LHCN-M2 (cell line): ENCODE measurements at places on chromosomes 4 and X.

GRCh38 chrX:12949927-12950656, 24.8 kb upstream of the TMSB4X start:
- DNase-seq, result peak; percentile 89

DNA sequence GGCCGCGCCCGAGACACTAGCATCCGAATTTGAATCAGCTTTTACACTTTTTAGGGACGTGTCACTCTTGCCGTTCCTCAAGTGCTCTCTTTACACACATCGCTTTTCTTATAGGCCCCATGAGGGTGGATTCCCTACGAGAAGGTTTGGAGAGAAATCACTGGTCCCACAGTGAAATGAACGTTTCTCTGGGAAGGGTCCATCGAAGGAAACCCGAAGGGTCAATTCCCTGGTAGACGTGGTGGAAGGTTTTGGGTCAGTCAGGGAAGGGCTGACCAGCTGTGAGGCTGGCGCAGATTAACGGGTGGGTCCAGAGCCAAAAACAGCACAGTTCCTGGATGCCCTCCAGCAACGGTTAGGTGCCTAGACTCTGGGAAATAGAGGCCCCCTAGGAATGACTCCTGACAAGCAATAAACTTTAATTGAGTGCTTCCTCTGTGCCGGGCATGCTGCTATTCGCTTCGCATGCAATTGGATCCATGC, 35.9 kb downstream of the ETDC start:
- peak; percentile 58 for DNase-seq

DNA sequence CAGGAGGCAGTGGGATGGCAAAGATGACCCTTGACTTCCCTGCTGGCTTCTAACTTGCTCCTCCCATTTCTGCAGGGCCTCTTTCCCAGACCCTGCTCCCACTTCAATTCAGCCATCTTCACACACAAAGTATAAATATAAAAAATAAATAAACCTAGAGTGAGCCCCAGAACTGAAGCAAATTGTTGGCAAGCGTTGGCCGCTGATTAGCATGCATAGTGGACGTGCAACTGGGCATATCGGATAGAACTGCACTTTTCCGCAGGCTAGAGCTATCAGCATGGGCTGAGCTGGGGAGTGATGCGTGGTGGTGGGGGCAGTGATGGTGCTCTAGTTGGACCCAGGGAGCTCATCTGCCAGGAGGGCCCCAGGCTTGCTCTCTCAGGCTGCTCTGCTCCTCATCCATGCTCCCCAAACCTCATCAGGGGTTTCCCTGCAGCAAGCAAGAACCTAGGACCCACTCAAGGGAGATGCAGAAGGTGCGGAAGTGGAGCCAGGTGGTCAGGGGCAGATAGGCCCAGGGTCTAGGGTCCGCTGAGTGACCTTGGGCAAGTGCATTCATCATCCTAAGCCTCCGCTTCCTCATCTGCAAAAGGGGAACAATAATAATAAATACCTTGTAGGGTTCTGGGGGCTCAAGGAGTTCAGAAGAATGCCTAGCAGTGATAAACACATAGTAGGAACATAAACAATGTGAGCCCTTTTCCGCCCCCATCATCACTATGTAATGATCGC, 146.8 kb upstream of the PJA1 start:
- no peak for DNase-seq

- no peak for DNase-seq
These were observed 85.8 kb downstream of the DCTD start for GRCh38 chr4:182831376-182831775.

DNA sequence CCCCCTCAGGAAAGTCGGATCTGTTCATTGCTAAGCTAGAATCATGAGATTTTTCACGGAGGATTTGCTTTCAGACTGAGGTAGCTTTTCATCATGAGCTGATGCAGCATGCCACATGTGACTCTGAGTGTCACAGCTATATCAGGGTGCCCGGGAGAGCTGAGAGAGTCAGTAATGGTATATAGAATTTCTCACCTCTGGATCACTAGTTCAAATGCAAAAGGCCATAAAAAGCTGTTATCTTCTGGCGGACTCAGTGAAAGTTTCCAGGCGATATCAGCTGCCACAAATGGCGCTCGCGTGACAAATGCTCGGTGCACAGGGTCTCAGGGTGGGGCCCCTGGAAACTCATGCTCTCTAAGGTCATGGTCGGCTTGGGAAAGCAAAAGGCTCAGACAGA, 150.1 kb downstream of the DHX15 start:
- no peak for DNase-seq

GRCh38 chr4:40520533-40520932, 109.1 kb downstream of the RBM47 start:
- DNase-seq, result no peak

DNA sequence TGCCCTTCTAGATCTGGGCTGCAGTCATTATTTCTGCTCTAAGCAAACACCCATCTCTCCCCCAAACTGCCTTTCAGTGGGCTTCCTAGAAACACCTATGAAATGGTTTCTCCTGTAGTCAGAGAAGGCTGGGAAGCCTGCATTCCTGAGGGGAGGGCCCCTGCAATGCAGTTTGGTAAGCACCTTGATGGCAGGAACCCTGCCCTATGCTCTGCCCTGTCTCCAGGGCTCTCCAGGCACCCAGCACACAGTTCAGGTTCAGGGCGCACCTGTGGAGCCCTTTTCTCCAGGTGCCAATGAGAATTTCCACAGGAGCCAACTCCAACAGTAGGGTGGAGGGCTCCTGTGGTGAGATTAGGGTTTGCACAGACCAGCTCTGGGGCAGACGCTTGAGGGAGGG, 69.1 kb upstream of the FBXW7 start:
- DNase-seq, result no peak

DNA sequence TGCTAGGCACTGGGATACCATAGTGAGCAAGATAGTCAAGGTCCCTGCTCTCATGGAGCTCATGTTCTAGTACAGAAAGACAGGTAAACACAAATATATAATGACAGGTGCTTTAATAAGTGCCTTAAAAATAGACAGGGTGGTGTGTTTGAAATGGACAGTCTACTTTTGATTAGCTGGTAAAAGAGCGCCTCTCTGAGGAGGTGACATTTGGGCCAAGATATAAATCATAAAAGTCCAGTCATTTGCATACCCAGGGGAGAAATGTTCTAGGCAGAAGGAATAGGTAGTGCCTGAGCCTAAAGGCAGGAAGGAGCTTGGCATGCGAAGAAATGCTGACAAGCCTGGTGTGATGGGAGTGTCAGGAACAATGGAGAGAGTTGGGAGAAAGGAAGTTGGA, 83.6 kb downstream of the DNAAF6 start:
- DNase-seq, result no peak

GRCh38 chrX:3231766-3232165, 114.7 kb downstream of the MXRA5 start:
- DNase-seq, result peak; percentile 8

DNA sequence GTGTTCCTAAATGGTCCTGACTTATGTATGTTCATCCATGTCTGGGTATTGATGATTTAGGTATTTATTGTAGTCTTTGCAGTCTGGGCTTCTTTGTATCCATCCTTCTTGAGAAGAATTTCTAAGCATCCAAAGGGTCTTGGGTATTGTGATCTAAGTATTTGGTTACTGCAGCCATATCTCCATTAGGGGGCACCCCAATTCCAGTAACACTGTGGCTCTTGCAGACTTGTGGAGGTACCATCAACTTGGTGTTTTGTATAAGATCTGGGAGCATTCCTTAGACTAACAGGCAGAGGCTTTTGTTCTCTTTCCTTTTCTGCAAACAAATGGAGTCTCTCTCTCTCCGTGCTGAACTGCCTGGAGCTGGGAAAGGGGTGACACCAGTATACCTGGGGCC, 113.7 kb upstream of the NEXMIF start:
- DNase-seq, result peak; percentile 1

DNA sequence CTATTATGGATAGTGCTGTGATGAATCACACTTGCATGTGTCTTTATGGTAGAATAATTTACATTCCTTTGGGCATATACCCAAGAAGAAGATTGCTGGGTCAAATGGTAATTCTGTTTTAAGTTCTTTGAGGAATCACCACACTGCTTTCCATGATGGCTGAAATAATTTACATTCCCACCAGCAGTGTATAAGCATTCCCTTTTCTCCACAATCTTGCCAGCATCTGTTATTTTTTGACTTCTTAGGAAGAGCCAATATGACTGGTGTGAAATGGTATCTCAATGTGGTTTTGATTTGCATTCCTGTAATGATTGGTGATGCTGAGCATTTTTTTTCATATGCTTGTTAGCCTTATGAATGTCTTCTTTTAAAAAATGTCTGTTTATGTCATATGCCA, 1120.2 kb downstream of the ARAP2 start:
- DNase-seq, result no peak

- DNase-seq, result no peak
These were observed 85.9 kb downstream of the KLF8 start for GRCh38 chrX:56318076-56318475.

GRCh38 chrX:85992811-85993229, 54.5 kb downstream of the CHM start:
- peak; percentile 22 for DNase-seq

- no peak for DNase-seq
These were observed 65.3 kb downstream of the CASP3 start for GRCh38 chr4:184583738-184584502.

DNA sequence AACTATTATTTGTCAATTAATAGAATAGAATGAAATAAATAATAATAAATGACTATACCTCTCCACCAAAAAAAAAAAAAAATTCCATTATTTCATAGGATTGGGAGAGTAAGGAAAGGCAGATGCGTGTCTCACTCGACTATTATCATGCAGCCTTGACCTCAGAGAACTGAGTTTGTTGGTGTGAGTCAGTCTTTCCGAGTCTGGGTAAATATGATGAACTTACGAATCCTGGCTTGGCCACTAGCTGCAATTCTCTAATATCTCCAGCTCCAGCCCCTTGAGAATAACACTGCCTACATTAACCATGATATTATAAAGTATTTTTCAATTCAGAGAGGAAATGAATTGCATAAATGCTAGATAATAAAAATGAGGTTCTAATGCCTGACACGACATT, 46.6 kb upstream of the DHX15 start:
- peak; percentile 14 for DNase-seq

- peak; percentile 3 for DNase-seq
These were observed 139.1 kb downstream of the MAB21L2 start for GRCh38 chr4:150720973-150721518.

- DNase-seq, result peak; percentile 88
These were observed 137.1 kb downstream of the RELL1 start for GRCh38 chr4:37549041-37549440.

DNA sequence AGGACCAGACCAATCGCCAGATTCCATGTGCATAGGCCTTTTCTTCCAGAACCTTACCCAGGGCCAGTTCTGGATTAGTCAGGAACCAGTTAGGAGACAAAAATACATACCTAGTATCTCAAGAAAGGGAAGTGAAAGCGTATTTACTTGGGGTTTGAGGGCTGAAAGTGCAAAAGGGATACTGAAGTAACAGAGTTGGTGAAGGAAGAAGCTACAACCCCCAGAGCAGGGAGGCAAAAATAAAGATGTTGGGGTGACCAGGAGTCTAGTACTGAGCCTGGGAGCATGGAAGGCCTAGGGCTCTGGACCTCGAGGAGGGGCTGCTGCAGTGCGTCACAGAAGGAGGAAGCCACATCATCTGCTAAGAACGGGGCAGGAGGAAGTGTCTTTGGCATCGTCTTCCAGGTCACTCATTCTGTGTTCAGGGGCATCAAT, 38.3 kb downstream of the TKTL1 start:
- no peak for DNase-seq

DNA sequence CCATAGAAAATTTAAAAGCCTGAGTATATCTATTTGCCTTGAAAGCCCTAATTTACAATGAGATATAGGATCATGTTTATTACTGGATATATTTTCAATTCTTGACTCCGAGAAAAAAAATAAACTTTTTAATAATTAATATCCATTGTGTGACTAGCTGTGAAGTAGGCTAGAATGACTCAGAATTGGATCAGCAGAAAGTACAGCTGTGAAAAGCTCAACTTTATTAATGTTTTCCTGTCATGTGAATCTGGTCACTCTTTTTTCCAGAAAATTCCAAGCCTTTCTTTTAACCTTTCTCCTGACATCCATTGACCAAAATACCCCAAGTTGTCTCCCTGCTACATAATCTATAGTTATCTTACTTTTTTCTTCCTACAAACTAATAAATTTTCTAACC, 171.8 kb upstream of the PACRGL start:
- peak; percentile 80 for DNase-seq

GRCh38 chrX:15916704-15917084, 62.1 kb upstream of the AP1S2 start:
- no peak for DNase-seq

- peak; percentile 60 for DNase-seq
These were observed 90.9 kb upstream of the SRD5A3 start for GRCh38 chr4:55255179-55255578.

DNA sequence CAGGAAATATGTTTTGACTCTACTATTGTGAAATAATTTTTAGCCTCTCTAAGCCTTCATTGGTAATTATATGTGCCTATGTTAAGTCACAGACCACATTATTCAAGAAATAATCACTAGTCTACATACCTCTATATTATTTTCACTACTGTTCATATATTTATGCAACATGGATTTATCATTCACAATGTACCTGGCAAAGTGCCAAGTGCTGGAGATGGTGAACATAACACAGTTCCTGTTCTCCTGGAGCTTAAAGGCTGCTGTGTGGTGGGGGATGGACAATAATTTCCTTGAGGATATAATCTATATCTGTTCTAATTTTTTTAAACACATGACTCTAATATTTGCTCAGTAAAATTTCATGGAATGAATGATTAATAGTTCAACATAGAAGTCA, 527.7 kb upstream of the CXorf51A start:
- DNase-seq, result no peak

DNA sequence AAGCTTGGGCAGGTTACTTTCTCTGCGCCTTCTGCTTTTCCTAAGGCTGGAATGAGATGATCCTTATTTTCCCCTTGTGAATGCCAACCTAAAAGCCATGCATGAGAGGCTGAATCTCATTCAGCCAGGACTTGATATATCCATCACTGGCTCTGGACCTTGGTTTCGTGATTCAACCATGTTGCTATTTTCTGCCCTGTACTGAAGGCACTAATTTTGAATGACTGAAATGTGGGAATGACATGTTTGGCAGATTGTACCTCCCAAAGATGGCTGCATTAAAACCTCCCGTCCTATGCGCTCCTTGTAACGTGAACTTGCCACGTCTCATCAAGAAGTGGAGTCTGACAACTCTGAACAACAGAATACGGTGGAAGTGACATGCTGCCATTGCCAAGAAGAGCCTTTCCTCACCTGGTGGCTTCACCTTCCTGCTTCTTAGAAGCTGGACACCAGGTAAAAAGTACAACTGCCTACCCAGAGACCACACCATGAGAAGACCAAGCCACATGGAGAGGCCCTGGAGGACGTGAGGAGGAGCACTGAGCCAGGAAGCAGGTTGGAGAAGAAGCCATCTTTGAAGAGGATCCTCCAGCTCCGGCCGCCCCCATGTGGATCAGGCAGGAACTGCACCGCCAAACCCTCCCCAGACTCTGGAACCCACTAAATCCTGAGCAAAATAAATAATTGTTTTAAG, 174.5 kb downstream of the NSUN7 start:
- peak; percentile 49 for DNase-seq
